Stimulated activated CD4-positive, alpha-beta T cell treated with anti-CD3 and anti-CD28 coated beads, Interleukin-15, amount 100 ng/mL, for 1 hour (primary cell): ENCODE measurements at places on chromosomes 3 and 15.

- DNase-seq: no peak
Observed at GRCh38 chr3:167675848-167676247, 22.1 kb upstream of the WDR49 start.

- DNase-seq: no peak
Observed at GRCh38 chr15:70687482-70687881, 75.9 kb downstream of the UACA start.

DNA sequence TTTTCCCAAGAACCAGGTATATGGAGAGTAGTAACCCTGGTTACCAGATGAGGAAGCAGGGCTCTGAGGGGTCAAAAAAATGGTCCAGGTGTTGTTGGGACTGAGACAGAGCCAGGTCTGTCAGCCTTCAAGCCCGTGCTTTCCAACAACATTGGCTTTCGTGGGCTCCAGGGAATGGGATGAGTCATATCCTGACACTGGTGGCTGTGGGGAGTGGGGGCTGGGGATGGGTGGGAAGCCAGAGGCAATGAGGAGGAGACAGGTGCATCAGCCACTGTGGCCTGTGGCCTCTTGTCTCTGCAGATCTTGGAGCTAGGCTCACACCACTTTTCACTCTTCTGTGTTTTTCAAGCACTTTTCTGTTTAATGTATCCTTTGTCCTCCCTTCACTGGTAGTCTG is 38.2 kb downstream of the CORO2B start:
- DNase-seq: no peak

DNA sequence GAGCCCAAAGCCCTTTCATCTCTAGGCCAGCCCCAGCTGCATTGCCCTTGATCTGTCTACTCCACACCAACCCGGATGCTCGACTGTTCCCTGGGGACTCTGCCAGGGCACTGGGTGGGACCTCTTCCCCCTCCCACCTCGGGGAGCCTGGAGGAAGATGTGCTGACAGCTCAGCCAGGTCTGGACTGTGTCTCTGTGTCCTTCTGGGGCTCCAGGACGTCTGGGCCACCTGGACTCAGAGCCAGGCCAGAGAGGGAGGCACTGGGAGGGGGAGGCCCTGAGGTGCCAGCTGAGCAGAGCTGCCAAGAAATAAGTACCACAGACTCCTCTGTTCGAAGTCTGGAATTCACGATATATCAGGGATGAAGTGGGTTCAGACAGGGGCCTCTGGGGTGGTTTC is 5.8 kb upstream of the HCN4 start:
- no peak for DNase-seq

DNA sequence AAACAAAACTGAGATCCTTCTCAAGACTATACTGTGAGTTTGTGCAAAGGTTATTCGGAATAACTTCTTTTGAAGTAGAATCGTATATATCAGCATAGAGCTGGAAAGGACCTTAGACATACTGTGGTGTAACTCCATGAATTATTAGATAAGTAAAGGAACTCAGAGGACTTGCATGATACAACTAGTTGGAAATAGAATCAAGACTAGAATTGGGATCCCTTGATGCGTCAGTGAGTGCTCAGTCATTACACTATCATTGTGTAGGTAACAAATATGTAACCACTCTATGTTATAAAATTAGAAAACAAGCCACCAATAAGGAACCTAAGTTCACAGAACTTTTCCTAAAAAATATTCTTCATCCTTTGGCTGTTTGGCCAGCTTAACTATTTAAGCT is 61.1 kb downstream of the CBLB start:
- no peak for DNase-seq

DNA sequence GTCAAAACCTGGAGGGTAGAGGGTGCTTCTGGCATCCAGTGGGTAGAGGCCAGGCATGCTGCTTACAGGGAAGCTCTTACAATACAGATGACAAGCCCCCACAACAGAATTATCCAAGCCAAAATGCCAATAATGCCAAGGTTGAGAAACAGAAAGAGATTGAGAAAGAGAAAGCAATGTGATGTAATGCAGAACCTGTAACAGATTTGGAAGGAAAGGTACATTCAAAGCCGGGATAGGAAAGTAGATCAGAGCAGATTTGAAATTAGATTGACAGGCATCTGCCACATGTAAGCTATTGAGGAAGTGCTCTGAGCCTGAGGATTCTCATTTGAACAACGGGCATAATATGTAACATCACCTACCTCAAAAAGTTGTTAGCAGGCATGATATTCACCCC is 157.9 kb downstream of the FHIT start:
- DNase-seq: no peak

GRCh38 chr3:147423798-147424580 is 14.8 kb downstream of the ZIC1 start:
- no peak for DNase-seq

DNA sequence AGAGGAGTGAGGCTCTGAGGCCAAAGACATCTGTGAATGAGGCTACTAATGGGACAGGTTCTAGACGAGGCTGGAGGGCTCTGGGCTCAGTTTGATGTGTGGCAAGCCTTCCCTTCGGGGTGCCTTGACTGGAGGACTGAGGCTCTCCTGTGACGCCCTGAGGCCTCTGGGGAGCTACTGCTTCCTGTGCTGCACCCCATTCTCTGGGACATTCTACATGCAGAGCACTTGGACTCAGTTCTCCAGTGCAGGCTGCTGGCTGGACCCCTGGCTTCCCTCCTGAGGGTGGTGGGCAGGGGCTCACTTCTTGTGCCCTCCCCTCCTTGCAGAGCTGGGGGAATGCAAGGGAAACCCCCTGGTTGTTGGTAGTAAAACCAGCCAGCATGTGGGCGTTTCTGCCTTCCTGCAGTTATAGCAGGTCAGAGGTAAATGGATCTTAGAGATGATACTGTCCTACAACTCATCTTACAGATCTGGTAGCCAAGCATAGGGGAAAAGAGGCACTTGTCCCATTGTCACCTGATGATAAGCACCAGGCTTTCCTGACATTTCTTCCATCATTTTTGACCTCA is 133.3 kb downstream of the CHDH start:
- no peak for DNase-seq

DNA sequence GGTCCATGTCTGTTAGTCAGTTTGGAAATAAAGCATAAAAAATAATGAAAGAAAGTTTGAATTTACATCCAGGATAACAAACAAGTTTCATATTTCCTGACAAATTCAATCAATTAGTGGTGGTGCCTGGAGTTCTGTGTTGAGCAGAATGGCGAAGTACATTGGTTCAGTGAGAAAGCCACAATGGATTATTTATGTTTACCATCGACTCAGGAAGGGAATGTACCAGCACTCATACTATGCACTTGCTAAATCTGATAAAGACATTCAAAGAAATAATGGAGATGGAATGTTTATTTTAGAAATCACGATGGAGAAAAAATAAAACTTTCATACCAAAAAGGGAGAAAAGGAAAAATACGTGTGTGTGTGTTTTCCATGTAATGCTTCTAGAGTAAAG is 45.3 kb upstream of the MME start:
- no peak for DNase-seq

- DNase-seq: no peak
Observed at GRCh38 chr15:48798319-48798718, 12.6 kb downstream of the CEP152 start.

DNA sequence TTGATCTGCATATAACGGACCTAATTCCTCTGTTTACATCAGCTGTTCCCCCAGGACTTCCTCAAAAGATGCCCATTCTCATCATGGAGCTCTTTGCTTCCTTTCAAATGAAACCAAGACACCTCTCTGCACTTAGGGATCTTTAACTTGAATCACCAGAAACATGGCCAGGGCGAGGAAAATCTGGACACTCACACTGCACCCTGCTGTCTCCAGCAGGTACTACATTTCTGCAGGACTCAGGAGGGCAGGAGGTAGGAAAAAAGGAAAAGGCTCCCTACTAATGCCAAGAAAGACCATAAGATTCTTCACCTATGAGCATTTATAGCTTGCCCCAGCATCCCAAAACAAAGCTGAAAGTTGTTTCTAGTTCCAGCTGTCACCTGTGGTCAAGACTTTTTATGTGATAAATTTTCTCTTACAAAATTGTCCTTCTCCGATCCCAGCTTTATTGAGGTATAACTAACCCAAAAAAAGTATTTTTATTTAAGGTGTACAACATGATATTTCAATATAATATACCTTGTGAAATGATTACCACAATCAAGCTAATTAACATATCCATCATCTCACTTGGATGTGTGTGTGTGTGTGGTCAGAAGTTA is 87.3 kb upstream of the C15orf61 start:
- no peak for DNase-seq

DNA sequence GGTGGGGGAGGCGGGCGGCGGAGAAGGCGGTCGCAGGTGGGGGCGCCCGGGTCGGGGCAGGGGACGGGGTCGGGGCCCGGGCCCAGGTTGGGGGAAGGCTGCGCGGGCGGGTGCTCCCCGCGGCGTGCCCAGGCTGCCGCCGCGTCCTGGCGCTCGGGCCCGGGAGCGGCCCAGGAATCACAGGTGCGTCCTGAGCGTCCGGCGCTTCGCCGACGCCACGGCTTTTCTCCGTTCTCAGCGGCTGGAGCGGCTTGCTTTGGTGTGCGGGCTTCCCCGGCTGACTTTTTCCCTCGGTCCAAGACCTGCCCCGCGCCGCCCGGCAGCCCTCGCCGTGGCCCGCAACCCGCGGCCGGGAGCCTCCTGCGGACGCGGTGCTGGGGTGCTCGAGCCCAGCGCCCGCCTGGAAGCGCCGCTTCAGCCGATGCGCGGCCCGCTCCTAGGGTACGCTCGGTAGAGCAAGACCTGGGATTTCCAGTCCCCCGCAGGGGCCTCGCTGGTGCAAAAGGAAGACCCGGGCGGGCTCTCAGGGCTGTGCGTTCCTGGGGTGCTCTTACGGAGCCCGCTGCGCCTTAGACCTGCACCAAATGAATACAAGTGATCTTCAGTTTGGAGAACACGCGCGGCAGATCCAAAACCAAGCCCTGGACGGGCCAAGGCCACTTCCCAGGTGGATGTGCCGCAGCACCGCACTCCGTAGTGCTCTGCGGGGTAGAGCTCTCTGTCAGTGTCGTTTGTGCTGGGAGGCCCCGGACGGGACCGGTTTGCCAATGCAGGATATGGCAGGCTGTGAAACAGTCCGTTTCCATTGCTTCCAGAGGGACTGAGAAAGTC is 639 bp downstream of the NIPA1 start:
- no peak for DNase-seq

- no peak for DNase-seq
Observed at GRCh38 chr3:72538070-72538745, 310.0 kb downstream of the SHQ1 start.

DNA sequence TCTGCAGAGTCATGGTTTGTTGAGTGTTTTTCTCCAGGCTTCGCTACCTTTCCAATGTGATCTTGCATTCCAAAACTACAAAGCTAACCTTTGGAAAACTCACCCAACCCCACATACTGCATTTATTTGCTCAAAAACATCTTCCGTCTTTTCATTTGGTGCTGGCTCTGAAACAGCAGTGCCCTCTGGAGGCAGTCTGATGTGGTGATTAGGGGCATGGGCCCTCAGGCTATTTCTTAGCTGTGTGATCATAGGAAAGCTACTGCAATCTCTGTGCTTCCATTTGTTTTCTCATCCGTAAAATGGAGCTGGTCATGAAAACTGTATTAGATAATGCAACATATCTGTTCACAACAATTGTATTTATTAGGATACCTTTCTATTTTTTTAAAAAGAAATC is 47.0 kb downstream of the MTHFS start:
- no peak for DNase-seq

DNA sequence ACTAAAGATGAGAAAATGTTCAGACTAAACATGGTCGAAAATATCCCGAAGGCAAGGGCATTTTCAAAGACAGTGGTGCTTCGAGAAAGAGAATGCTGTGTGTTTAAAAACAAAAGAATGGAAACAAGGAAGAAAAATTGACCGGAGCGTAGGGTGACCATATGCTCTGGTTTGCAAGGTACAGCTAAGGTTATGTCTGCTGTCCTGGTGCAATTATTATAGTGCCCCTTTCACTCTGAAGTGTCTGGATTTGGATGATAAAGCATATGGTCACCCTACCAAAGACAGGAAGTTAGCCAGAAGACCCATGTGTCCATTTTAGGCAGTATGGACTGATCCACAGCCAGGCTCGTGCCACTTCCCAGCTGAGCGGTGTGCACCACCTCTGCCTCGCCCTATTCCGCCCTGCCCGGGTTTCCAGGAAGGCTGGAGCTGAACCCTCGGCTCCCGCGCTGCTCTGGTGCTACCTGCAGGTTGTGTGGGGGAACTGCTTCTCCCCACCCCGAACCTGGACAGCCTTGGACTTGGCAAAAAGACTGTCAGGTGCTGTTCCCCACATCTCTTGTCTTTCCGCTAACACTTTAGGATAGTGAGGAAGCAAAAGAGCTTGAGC is 25.2 kb downstream of the GOLGA6D start:
- no peak for DNase-seq

- no peak for DNase-seq
Observed at GRCh38 chr3:36227980-36228379, 152.3 kb upstream of the STAC start.

DNA sequence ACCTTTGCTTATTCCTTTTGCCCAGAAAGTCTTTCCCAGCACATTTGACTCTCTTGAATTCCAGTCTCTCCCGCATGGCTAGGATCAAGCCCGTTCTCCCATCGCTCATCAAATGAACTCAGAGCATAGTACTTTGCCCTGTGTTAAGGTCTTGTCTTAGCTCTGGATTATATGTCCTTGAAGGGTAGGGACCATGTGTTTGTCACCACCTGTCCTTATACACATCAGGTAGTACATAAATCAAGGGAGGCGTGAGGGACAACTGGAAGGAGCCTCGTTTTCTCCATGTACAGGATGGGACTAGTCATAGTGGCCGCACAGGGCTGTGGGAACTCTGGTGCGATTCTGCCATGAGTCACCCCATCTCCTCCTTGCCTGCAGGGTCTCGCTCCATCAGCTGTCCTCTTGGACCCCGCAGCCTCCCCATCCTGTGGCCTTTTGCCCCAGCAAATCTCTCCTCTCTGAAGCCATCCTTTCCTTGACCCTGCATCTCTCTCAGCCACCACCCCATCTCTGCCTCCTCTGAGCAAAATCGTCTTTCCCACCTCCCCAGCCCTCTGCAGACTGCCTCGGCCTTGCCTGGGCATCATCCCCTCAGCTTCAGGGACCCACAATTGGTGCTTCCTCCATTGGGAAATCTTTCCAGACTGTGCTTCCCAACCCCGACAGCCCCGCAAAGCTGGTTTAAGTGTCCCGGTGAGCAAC is 33.4 kb upstream of the RAB6B start:
- no peak for DNase-seq

GRCh38 chr3:159824333-159824732 is 164.3 kb upstream of the IL12A start:
- no peak for DNase-seq

GRCh38 chr3:134974624-134975023 is 179.6 kb downstream of the EPHB1 start:
- no peak for DNase-seq

- no peak for DNase-seq
Observed at GRCh38 chr3:185335799-185336198, 27.1 kb upstream of the MAP3K13 start.

DNA sequence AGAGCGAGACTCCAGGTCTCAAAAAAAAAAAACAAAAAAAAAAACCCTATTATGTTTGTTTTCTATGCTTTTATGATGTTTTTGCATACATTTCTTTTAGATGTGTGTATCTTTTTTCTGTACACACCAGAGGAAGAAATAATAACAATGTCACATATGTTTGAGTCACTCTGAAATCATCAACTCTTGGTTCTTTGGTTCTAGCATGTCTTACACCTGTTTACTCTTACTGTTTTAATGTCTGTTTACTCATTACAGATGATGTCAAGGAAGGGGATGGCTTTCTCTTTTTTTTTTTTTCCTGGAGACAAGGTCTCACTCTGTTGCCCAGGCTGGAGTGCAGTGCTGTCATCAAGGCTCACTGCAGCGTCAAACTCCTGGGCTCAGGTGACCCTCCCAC is 24.1 kb downstream of the RHOA start:
- no peak for DNase-seq

- DNase-seq: no peak
Observed at GRCh38 chr3:150588027-150588830, 14.9 kb upstream of the SELENOT start.
